ENCODE measurements at places on chromosomes 13 and 19.

GRCh38 chr13:98466634-98467236, 110.2 kb downstream of the STK24 start:
- DNase-seq = no peak

DNA sequence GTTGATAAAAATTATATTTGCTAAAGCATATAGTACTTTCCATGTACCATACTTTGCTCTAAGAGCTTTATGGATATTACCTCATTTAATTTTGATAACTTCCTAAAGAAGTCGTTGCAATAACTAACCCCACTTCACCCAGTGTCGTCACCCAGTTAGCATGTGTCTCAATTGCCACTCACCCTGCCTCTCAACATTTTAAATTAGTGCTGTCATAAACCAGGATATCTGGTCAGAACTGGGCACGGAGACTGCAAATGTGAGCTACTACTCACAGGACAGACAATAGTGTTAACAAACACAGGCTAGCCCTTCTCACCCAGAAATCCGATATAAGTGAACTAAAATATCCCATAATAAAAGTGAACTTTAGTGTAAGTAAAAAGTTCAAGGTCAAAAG, 430.6 kb downstream of the KLF12 start:
- no peak for DNase-seq

DNA sequence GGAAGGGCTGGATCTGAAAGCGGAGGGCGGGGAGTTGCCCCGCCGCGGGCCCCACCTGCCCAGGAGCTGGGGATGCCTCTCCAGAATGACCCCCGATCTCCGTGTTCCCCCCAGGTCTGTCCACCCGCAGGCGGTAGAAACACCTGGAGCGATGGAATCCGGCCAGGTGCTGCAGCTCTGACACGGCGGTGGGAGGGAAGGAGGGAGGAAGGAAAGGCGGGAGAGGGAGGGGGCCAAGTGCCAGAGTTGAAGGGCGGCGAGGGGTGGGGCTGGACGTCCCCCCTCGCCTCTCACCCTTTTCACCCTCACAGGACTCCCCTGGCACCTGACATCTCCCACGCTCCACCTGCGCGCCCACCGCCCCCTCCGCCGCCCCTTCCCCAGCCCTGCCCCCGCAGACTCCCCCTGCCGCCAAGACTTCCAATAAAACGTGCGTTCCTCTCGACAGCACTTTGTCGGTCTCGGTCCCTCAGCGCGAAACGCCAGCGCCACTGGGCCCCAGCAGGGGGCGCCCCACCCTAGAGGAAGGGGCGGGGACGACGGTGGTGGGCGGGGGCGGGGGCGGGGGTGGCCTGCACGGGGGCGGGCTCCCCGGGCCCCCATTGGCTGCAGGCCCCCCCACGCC, 337 bp upstream of the FXYD7 start:
- peak; percentile 55 for DNase-seq

DNA sequence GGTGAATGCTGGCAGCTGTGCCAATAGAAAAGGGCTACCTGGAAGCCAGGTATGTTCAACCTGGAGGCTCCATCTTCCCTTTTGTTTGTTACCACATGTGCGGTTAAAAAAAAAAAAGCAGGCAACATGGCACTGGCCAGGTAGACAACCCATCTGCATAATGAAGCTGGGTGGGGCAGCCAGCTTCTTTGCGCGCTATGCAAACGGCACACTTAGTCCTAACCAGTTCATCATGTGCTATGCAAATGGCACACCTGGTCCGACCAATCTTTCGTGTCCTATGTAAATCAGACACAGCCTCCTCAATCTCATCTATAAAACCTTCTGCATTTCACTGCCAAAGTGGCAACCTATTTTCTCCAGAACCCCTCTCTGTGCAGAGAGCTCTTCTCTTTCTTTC, 11.3 kb upstream of the IGSF23 start:
- no peak for DNase-seq

GRCh38 chr13:26442541-26442940, 114.9 kb upstream of the WASF3 start:
- no peak for DNase-seq

DNA sequence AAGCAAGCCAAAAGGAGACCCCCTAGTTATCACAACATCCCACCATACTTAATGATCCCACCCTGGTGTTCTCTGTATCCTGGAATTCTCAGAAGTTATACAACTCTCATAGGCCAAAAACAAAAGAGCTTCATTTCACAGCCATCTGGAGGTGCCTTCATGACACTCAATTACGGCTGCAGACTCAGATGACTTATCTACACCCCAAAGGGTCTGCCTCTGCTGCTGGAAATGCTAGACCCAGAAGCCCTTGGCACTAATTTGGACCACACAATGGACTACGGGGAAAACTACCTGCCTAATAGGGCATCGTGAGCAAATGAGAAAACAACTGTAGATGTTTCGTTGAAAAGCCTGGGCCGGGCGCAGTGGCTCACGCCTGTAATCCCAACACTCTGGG, 40.2 kb downstream of the BRD4 start:
- no peak for DNase-seq

- no peak for DNase-seq
Measured at GRCh38 chr19:32227561-32228165, 117.7 kb upstream of the ZNF507 start.

- no peak for DNase-seq
Measured at GRCh38 chr13:52848455-52849195, at the start of gene PCDH8. TSS of gene PCDH8 (minus strand) at chr13:52848640. CDS start at chr13:52848436, 204 bp downstream.

DNA sequence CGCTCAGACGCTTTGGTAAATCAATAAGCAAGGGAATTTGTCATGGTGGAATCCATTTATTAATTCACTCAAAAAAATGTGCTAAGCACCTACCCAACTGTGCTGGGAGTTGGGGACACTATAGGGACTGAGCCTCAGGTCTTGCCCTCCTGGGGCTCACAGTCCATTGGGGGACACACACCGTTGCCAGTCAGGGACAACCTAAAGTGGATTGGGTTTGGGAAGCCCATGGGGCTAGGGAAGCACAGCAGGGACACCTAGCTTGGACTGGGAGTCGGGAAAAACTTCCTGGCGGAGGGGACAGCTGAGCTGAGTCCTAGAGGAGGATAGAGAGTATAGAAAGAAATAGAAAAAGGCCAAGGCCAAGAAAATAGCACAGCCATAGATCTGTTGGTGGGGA, 8.5 kb downstream of the FOSB start:
- DNase-seq = no peak

DNA sequence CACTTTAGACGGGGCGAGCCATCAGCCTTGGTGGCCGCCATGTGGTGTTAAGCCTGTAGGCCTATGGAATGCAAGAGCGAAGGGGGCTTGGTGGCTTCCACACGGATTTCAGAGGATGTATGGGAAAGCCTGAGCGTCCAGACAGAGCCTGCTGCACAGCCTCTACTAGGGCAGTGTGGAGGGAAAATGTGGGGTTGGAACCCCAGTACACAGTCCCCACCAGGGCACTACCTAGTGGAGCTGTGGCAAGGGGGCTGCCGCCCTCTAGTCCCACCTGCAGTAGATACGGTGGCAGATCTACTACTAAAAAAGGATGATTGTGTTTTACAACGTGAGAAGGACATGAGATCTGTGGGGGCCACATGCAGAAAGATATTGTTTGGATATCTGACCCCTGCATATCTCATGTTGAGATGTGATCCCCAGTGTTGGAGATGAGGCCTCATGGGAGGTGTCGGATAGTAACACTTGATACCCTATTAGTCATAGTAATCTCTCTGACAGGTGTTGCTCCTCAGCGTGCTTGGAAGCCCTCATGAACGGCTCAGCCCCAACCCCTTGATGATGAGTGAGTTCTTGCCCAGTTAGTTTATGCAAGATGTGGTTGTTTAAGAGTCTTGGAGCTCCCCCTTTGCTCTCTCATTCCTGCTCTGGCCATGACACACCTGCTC, 45.6 kb downstream of the LHFPL6 start:
- no peak for DNase-seq

GRCh38 chr19:38852231-38853044, 2.7 kb upstream of the HNRNPL start:
- peak; percentile 70 for DNase-seq

- DNase-seq = peak; percentile 52
Measured at GRCh38 chr13:52405767-52406494, at the start of gene THSD1. TSS of gene THSD1 (minus strand) at chr13:52406172. CDS start at chr13:52402600, 3,572 bp downstream.

- DNase-seq = no peak
Measured at GRCh38 chr13:98044301-98044700, 90.8 kb downstream of the IPO5 start.

DNA sequence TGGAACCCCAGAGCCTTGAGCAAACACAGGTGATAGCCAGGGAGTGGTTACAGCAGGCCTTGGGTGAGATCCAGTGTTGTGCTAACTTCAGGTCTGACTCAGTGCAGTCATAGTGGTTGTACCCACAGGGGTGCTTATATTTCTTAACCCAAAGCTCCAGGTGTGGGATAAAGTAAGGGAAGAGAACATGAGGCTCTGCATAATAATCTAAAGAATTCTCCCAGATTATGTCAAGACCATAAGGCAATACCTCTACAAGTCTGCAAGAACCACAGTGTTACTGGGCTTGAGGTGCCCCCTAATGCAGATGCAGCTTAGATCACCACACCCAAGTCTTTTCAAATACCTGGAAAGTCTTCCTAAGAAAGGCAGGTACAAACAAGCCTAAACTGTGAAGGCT, 485.4 kb downstream of the RFC3 start:
- no peak for DNase-seq

- DNase-seq = no peak
Measured at GRCh38 chr13:112114391-112114790, 47.4 kb downstream of the SOX1 start.

DNA sequence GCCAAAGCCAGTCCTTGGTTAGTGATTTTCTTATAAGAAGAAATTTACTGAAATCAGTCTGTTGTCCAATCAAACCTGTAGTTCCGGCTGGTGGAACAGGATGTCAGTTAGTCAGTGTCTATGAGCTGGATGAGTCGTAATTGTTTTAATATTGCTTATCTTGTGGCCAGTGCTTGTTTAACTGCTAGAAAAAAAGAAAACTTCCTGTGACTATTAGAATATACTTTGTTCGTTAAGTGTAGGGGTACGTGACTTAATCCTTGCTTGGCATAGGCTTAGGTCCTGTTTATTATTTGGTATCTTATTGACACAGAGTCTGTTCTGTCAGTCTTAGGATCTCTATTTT, 1484.8 kb upstream of the MIR17HG start:
- DNase-seq = no peak

GRCh38 chr13:81683521-81683920, 1342.6 kb upstream of the SPRY2 start:
- no peak for DNase-seq

GRCh38 chr19:2062389-2062729, 11.3 kb upstream of the MKNK2 start:
- DNase-seq = no peak

- no peak for DNase-seq
Measured at GRCh38 chr19:3722443-3723109, 14.4 kb downstream of the TJP3 start.

GRCh38 chr19:33767898-33768413, 28.7 kb upstream of the KCTD15 start:
- DNase-seq = no peak

GRCh38 chr19:51354742-51355148, 11.4 kb downstream of the ETFB start:
- DNase-seq = no peak

GRCh38 chr13:79423801-79424642, 18.0 kb upstream of the RBM26 start:
- no peak for DNase-seq

DNA sequence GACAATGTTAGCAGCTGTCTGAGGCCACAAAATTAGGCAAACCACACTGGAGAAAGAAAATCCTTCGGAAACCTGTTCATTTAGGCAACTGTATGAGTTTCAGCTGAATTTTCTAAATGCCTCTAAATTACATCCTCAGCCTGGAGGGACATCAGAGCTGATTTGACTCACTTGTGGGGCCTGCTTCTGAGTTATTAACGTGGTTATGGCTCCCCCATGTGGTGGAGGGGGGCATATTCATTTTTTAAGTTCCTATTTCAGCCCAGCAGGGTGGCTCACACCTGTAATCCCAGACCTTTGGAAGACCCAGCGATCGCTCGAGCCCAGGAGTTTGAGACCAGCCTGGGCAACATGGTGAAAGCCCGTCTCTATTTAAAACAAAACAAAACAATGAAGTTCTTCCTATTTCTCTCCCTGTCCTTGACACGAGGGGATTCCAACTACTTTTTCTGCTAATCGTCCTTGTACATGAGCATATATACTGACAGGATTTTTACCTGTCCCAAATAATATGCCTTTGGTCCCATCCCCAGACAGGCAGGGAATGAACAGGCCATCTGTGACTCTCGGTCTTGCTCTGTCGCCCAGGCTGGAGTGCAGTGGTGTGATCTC, 31.5 kb upstream of the HIF3A start:
- peak; percentile 74 for DNase-seq

DNA sequence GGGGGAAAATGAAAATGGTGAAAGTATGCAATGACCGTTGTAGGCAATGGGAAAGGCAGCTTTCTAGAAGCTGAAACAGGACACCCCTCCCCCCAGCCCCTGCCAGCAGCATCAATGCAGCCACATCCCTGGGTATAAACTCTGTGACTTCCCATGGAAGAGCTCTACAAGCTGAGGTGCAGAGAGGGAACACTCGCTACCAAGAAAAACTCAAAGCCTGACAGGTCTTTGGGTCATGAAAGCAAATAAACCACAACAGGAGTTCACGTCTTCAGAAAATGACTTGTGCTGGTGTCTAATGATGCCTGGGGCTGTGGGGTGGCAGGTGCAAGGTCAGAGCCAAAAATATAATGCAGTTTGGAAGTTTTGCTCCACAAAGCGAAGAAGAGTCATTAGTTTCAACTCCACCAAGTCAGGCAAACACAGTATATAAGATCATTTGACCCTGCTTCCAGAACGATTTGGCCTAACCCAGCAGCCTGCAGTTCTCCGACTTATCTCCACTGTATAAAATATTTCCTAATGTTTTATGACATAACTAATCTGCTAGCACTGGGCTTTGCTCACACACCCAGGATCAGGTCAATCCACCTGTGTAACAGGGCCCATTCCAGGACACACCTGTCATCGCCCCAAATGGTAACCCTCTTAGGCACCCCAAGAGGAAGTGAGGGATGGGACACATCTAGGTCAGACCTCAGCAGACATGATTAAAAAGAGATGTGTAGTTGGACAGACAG, 102.1 kb downstream of the IRS2 start:
- DNase-seq = no peak

DNA sequence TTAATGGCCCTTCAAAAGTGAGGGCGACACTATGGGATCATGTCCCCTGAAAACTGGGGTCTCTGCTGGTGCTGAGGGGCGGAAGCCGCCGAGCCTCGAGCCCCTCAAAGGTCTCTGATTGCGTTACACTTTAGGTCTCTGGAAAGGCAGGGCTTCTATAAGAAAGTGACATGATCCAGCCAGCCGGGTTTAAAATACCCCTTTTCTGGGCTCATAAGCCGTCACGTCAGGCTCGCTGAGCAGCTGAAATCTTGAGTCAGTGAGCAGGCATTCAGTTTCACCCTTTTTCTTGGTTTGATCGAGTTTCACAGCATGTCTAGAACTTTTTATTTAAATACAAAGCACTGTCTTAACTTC, 600 bp upstream of the HMGB1 start:
- no peak for DNase-seq

- no peak for DNase-seq
Measured at GRCh38 chr13:56351041-56351440, 789.7 kb upstream of the PRR20A start.
